C1 segment of cervical spinal cord (tissue), 14 donors: ENCODE measurements at places on chromosomes 3 and 15.

DNA sequence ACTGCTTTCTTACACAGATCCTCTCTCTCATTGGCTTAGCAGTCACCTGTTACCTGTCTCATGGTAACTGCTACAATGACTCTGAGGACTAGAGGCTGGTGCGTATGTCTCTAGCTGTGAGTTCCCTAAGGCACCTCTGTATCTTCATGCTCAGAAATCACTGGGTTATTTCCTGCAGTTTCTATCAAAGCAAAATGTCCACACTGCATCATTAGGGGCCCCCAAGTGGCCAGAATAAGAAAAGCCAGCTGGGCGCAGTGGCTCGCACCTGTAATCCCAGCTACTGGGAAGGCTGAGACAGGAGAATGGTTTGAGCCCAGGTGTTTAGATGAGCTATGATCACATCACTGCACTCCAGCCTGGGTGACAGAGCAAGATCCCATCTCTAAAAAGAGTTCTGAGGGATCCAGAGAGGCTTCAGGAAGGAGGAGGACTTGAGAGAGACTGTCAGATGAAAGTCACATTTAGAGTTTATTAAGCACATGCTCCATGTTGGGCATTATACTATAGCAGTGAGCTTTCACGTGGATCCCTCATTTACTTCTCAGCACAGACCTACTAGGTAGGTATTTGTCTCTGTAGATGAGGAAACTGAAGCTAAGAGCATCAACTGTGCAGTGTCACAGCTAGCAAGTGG lies 2.3 kb upstream of the VPS18 start:
- DNase-seq = no peak

DNA sequence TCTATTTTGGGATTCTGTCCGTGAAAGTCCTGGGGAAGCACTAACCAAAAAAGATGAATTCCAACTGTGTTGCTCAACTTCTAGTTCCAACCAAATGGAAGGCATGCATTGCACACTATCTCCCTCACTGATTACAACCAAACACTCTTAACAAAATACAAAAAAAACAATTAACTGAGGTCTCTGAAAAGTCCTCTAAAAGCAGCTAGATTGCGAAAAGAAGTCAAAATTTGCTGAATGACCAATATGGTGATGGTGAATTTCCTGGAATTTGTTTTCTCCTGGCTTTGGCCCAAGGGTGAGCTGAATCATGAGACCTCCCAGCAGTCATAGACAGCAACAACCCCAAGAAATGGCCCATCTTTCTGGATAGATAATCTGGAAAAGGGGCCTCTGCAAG lies 28.3 kb downstream of the CYP19A1 start:
- DNase-seq = no peak

DNA sequence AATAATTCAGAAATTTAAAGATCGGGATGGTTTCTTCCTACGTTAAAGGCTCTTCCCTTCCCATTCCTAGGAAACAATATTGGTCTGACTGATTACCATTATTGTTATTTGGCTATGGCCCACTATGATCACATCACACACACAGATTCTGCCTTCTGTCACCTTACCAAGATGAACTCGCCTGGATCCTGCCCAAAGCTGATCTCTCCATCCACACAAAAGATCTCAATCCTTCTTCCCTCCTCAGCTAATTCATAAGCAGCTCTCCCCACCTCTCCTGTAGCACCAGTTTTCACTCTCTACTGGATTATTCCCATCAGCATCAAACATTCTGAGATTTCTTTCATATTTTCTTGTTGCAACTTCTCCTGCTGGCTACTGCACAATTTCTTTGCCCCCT lies 25.0 kb downstream of the PLCL2 start:
- no peak for DNase-seq

GRCh38 chr3:9167222-9167621 lies 82.2 kb downstream of the SRGAP3 start:
- no peak for DNase-seq

DNA sequence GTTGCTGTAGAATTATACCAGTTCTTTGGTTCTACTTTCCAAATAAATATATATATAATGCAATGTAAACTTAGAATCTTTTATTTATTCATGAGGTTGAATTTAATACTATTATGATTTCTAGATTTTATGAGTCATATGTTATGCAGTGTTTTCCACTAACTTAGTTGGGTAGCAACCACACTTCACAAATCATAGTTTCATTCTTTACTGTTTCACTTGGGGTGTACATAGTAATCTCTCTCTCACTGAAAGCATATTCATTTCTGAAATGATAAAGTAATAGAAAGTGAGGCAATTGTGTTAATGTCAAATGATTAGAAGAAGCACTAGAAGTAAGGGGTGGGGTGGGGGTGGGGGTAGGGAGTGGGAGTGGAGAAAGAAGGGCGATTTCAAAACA lies 52.6 kb downstream of the IQCH start:
- no peak for DNase-seq

- DNase-seq = no peak
Measured at GRCh38 chr3:133939463-133939835, 43.8 kb upstream of the RAB6B start.

GRCh38 chr3:94004301-94004910 lies 24.0 kb downstream of the STX19 start:
- DNase-seq = no peak

GRCh38 chr15:101120987-101121386 lies 130.9 kb downstream of the CHSY1 start:
- no peak for DNase-seq

- DNase-seq = no peak
Measured at GRCh38 chr3:177473184-177473583, 275.9 kb upstream of the TBL1XR1 start.

GRCh38 chr3:110901536-110901935 lies 170.1 kb upstream of the NECTIN3 start:
- DNase-seq = no peak

DNA sequence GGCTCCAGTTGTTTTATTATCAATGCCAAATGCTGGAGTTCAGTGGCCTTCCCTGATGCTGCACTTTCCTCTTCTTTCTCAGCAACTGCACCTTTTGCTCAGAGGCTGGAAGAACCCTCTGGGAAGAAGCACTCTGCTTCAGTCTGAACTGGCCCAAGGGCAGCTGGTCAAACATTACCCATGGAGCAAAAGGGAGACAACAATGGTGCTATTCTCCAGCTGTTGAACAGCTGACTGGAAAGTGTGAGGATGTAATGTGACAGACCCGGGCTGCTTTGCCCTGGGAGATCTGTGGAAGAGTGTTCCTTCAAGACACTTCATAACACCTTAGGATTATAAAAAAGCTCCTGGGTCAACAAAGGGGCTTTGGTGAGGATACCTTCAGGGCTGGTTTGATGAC lies 84.9 kb downstream of the EPHB1 start:
- DNase-seq = no peak

- no peak for DNase-seq
Measured at GRCh38 chr15:32908872-32909271, 191.1 kb downstream of the GREM1 start.

GRCh38 chr3:79766496-79767193 lies 1.2 kb downstream of the ROBO1 start:
- no peak for DNase-seq
